ENCODE measurements at places on chromosomes 3 and 15.

DNA sequence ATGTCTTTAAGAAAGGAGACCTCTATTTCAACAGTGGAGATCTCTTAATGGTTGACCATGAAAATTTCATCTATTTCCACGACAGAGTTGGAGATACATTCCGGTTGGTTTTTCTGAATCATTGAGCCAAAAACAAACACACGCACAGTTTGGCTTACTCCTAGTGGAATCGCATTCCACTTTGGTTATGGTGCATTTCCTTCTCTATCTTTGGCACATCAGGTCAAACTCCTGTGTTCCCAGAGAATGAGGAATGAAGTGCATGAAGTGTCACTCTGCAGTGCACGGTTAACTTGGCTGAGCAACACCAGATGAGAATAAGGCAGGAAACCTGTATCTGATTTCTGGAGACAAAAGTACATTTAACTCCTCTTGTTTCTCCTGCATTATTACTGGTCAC is 38.5 kb downstream of the HDC start:
- DNase-seq, result no peak

GRCh38 chr3:124694486-124694885 is 35.8 kb upstream of the UMPS start:
- no peak for DNase-seq

DNA sequence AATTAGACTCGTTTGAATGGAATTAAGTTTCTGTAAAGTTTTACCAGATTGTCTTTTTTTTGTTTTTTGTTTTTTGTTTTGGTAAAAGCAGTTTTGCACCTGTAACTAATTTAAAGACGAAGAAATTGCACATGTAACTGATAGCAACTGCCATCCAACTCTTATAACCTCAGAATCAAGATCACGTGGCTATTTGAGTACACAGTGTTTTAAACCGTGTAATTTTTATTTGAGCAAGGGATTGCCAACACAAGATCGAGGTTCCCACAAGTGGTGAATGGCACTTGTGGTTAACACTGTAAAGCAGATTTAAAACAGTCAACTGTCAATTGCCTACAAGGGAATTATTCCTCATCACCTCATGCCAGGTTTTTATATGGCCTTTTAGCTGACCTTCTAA is 67.3 kb downstream of the PPARG start:
- DNase-seq, result no peak

GRCh38 chr3:120753810-120754209 is 11.3 kb downstream of the GTF2E1 start:
- DNase-seq, result no peak

GRCh38 chr15:64310036-64310435 is 45.9 kb downstream of the CSNK1G1 start:
- DNase-seq, result no peak

- no peak for DNase-seq
These were observed 22.3 kb downstream of the PLXNB1 start for GRCh38 chr3:48407542-48408099.

DNA sequence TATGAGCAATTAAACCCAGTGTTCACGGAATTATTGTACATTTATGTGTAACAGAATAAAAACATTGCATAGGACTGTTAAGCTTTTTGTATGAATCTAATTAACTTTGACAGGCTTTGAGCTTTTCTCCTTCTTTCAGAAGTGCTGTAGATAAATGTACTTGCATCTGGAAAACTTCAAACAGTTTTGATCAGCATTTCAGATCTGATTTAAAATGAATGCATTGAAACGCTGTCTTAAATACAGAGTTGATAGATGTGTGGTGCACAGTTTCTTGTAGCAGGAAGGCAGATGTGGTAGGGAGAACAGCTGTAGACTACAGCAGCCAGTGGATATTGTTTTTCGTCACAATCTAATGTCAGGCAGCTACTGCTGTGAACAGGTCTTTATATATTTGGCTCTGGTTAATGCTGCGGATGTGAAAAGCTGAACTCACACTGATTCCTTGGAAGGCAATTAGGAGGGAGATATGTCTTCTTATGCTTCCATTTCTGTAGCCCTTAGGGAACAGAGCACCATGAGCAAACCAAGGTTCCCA is 193.8 kb upstream of the GOLIM4 start:
- DNase-seq, result no peak

GRCh38 chr3:141280690-141281089 is 49.1 kb downstream of the PXYLP1 start:
- no peak for DNase-seq

- DNase-seq, result no peak
These were observed 69.8 kb upstream of the EOMES start for GRCh38 chr3:27791956-27792355.

DNA sequence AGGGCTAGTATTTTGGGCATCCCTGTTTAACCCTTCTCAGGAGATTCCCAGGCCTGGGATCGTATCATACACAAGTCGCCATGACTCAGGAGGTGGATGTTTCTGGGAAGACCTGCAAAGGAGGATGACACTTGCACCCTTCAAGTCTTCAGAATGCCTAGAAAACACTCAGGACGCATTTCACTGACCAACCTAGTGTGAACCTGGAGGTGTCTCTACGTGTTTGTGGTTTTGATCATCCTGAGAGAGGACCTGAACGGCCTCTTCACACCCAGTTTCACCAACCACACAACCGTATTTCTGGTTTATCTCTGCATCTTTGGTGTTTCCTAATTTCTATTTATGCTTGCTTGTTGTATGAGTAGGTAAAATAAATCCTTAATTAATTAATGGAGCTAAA is 2.8 kb upstream of the CLDND1 start:
- no peak for DNase-seq

DNA sequence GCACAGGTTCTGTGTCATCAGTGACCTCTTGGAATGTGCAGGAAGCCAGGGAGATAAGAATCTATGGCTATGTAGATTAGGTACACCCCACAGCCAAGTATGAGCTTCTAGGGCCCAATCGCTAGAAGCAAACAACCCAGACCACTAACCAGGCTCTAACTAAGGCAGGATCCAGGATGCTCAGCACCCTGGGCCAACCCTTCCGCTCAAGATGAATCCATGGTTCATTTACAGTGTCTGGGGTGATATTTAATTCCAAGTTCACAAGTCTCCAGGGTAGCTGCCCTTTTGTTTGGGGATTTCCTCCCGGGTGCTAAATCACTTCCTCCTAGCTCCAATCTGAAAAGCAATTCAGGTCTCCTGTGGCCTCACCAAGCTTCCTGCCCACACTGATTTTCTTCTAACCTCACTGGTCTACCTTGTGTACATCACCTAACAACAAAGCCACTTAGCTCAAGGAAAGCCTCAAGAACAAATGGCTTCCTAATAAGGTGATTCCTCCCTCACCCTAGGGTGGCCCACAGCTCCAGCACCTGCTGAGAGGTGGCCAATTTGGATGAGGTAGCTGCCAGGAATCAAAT is 2.4 kb downstream of the EHD4 start:
- no peak for DNase-seq

DNA sequence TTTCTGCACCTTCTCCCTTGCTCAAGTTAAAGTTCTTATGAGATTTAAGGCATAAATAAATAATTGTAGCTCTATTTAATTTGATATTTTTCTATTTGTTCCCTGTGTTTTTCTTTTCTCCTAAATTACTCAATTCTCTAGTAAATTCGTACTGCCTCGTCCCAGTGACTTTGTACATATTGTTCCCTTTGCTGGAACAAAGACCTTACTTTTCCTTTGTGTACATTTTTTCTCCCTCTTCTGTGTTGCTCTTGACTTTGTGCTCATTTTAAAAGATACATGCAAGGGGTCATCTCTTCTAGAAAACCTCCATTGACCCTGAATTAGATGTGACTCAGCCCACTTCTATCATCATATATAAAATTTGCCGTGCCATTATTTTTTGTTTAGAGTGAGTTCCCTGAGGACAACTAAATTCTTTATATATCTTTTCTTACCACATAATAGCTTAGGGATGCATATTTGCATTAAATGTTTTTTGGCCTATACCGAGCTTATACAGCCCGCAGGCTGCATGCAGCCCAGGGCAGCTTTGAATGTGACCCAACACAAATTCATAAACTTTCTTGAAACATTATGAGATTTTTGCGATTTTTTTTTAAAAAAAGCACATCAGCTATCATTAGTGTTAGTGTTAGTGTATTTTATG is 29.6 kb downstream of the PPP4R2 start:
- no peak for DNase-seq

- no peak for DNase-seq
These were observed 29.9 kb upstream of the PDE8A start for GRCh38 chr15:84951736-84952135.

DNA sequence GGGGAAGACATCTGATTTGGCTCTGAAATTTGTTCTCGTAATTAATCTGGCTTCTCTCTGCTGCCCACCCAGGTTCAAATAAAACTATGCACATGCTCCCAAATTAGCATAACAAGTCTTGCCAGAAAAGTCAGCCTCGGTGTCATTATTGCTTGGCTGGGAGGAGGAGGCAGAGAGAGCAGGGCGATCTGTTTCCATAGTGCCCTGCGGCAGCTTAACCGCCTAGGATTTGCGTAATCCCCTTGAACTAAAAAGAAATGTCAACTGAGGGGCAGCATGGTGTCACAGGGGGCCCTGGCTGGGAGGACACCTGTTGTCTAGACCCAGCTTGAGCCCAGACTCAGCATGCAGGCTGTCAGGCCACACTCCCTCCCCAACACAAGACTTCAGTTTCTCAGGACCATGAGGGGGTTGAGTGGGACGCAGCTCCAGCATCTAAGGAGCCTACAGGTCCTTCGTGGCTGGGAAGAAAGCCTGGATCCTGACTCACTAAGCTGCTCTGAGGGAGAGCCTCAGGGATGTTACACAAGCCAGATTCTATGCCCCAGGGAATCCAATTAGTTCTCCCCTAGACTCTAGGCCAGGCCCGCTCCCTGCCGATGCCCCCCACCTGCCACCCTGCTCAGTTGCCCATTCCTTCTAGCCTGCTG is 17.3 kb downstream of the MRPS11 start:
- no peak for DNase-seq

DNA sequence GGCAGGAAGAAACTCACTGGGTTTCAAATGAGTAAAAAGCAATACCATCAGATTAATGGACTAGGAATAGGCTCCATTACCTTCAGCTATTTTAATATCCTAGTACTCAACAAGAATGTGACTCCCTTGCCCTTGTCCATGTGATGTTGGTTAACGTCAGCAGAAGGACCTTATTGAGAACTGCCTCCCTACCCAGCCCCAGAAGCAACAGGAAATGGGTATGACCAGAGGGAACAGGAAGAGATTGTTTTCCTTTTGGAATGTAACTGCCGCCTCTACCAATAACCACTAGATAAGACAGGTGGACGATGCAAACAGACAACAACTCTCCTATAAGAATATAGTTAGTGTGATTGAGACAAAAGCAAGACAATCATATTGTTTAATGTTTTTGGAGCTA is 10.4 kb upstream of the MME start:
- DNase-seq, result no peak

- DNase-seq, result no peak
These were observed 81.3 kb downstream of the CADPS start for GRCh38 chr3:62793946-62794345.

DNA sequence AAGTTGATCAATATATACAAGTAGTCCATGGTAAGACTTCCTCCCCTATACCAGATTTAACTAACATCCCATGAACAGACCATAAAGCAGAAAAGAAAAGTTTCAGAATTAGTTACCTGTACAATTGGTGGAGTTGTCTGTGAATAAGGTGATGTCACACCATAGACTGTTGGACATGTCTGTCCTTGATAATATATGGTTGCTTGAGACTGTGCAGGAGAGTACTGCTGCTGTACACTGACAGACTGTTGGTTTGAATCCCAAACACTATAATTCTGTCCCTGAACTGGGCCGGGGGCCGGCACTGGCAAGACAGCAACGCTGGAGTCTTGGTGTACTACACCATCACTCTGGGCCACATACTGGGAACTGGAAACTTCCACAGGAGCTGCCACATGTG is 77.2 kb downstream of the NBEAL2 start:
- no peak for DNase-seq

DNA sequence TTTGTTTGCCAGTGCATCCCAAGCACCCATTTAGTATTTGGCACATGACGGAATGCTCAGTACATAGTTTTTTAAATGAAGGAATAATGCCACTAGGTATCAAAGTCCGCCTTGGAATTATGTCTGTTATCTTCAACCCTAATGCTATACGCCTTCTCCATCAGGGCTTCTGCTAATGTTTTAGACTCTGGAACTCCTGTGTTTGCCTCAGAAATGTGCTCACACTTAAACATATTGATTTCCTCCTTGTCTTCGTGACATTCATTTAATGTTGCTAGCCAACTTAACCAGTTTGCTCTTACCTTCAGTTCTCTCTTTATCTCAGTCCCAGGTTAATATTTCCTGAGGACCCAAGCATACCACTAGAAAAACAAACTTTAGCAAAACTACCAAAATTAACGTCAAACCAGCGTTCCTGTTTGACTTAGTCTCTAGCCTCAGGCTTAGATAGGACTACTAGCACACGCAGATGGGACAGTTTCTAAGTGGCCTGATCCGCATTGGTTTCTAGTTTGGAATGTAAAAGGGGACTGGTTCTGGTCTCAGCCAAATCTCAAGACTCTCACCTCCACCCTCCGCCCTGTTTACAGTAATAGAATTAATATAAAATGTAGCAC is 81.4 kb downstream of the IL1RAP start:
- no peak for DNase-seq

DNA sequence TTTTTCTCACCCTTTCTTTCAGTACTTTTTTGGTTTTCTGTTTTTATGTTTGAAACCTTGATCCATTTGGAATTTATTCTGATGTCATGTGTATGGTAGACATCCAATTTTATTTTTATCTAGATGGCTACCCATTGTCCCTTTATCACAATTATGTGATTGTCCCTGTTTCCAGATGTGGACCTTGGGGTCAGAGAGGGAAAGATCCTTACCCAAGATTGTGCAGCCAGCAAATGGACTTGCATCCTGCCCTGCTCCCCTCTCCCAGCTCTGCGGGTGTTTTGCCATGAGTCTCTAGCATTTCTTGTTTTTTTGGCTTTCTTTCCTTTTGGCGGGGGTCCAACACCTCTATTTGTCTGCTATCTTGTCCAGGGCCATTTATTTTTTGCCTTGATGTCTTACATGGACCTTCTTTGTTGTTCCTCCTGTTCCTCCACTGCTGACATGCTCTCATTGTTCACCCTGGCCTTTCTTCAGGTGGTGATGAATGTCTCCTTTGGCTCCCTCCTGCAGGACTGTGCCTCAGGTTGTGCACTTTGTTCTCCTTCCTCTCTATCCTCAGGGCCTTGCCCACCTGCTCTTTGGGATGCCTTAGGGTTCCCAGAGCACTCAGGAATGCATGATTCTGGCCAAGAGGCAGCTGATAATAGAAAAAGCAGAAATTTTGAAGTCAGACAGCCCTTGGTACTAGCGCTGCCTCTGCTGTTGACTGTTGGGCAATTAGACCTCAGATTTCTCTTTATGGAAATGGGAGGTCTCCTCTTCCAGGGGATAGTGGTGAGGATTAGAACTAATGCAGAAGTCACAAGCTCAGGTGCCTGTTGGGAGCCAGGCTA is 84.3 kb downstream of the EEFSEC start:
- DNase-seq, result no peak

DNA sequence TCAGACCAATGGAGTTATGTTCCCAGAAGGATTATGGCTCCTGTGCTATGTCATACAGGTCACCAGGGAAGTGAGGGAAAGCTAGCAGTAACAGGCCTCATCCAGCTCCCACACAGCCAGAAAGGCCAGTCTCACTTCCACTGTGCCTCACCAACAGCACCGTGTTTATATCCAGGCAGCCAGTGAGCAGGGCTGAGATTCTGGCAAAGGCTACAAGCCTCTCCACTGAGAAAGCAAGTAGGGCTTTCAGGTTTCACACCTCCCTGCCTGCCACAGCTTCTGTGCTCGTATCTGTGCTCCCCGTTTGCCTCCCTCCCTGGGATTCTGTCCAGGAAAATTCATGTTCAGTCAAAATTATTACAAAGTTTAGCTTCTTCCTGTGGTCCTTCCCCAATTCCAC is 14.9 kb upstream of the CFAP20DC start:
- no peak for DNase-seq
